Stimulated activated CD8-positive, alpha-beta memory T cell treated with anti-CD3 and anti-CD28 coated beads, Interleukin-7, amount 100 ng/mL, for 48 hours (primary cell): ENCODE measurements at places on chromosomes 1 and 21.

DNA sequence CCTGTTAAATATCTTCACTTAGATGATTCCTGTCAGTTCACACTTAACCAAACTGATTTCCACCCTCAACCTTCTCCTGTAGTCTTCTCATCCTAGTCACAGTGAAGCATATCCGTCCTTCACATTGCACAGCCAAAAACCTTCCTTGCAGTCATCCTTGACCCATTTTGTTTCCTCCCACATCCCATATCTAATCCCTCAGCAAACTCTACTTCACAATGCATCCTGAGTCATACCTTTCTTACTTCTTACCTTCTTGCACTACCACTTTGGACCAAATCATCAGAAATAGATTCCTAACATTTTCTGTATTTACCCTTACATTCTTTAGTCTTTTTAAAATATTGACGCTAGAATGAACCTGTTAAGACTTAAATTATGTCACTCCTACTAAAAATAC, 86.9 kb downstream of the OLFML2B start:
- DNase-seq, result no peak

- no peak for DNase-seq
Measured at GRCh38 chr1:78072216-78072615, 26.4 kb downstream of the GIPC2 start.

- no peak for DNase-seq
Measured at GRCh38 chr1:85278853-85279314, 2.5 kb upstream of the BCL10 start.

- DNase-seq, result no peak
Measured at GRCh38 chr1:29121936-29122681, 1.6 kb downstream of the TMEM200B start.

DNA sequence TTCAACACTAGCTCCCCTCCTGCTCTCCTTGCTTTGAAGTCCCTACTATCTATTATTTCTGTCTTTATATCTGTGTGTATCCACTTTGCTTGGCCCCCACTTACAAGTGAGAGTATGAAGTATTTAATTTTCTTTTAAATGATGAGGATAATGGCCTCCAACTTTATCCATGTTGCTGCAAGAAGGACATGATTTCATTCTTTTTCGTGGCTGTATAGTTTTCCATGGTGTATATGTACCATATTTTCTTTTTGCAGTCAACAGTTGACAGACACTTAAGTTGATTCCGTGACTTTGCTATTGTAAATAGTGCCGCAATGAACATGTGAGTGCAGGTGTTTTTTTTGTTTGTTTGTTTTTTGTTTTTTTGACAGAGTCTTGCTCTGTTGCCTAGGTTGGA, 365.6 kb downstream of the ZP4 start:
- DNase-seq, result no peak

DNA sequence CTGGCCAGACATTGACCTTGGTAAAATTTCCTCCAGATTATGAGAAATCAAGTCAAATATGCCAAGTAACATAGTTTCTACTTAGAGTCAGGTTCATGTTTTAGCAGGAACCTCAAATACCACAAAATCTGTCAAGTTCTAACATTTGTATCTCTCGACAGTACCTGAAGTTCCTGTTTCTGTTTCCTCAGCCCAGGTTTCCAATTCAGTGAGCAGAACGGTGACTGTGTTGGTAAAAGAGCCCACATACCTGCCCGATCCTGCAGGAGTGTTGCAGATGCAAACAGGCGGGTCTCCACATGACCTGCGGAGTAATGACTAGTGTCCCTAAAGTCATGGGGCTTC, 57.9 kb upstream of the LGALS8 start:
- DNase-seq, result no peak

DNA sequence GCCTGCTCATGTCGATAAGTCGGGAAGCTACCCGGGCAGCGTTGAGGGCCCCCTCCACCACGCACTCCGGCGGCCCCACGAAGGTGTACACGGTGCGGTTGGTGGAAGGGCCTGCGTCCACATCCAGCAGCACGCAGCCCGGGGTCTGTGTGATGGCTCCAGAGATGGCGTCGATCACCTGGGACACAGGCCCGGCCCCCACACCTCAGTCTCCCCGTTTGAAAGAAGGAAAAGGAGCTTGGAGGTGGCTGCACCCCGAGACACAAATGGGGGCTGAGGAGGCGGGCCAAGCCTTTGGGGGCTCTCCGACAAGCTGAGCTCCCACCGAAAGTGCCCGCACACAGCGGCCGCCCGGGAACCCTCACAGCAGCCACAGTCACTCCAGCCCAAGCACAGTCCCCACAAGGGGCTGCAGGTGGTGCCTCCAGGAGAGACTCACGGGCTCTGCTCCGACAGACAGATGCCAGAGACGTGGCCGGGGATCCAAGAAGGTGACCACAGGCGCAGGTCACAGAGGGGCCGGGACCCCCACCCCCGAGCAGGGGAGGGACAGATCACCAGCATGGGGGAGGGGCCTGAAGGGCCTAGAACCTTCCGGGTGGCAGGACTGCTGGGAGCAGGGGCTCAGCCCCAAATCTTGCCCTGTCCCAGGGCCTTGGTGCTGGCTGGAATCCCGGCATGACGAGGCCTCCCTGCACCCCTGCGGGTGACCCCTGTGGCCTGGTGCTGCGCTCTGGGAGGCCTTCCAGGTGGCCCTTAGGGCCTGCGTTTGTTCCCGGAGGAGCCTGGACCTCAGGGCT, 1.0 kb downstream of the FTCD start:
- DNase-seq, result no peak

DNA sequence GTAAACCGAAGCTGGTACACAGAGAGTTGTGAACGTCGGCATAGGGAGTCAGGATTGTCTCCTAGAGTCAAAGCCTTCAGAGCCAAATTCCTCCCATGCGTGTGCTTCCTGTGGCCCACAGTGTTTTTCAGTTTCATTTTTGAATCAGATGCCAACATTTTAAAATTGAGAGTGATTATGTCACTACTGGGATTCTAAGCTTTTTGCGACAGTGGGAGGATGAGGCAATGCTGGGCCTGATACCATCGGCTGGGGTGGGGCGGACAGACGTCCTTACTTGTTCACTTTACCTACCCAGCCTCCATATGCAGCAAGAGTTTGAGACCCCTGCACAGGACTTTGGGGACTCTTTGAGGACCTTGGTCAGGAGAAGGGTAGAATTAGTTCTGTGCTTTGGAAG, 1.3 kb upstream of the KLHDC7A start:
- DNase-seq, result no peak
